Fibroblast of lung (primary cell): ENCODE measurements at places on chromosomes 5 and 9.

- peak; percentile 8 for DNase-seq
Measured at GRCh38 chr9:104094534-104095015, 466 bp downstream of the SMC2 start.

- DNase-seq = no peak
Measured at GRCh38 chr9:78030296-78030552, 1.4 kb downstream of the GNAQ start.

- DNase-seq = peak; percentile 99
Measured at GRCh38 chr5:34660444-34660843, 4.3 kb downstream of the RAI14 start.

DNA sequence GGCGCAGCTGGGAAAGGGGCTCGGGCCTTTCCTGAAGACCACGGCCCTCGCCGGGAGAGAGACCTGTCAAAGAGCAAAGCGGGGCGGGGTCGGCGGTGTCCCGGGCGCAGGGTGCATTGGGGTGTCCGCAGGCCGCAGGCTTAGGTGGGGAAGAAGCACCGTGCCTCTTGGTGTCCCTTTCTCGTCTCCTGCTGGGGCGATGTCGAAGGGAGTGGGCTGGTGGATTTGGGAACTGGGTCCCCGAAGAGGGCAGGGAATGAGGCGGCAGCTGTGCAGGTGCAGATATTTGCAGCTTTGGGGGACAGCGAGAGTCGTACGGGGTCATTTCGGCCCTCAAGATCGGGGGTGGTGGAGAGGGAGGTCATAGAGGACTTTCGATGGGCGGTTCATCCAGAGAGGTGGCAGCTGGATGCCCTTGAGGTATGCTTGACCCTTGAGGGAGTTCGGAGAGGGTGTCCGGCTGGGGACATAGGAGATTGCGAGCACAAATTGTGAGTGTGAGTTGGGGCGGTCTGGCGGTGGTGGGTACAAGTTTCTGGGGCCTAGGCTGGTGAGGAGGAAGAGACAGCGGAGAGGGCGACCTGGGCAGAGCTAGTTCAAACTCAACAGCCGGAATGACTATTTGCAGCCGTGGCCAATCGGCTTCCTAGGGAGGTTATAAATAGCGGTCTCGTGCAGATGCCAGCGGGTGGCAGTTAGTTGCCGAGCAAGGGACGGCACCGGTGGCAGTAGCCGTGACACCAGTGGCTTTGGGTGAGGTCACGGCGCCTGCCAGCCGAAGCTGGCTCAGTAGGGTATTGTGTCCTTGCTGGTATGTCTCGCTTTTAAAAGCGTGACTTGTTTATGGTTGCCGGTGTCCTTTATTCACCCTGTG is 601 bp downstream of the NNT start:
- peak; percentile 34 for DNase-seq

DNA sequence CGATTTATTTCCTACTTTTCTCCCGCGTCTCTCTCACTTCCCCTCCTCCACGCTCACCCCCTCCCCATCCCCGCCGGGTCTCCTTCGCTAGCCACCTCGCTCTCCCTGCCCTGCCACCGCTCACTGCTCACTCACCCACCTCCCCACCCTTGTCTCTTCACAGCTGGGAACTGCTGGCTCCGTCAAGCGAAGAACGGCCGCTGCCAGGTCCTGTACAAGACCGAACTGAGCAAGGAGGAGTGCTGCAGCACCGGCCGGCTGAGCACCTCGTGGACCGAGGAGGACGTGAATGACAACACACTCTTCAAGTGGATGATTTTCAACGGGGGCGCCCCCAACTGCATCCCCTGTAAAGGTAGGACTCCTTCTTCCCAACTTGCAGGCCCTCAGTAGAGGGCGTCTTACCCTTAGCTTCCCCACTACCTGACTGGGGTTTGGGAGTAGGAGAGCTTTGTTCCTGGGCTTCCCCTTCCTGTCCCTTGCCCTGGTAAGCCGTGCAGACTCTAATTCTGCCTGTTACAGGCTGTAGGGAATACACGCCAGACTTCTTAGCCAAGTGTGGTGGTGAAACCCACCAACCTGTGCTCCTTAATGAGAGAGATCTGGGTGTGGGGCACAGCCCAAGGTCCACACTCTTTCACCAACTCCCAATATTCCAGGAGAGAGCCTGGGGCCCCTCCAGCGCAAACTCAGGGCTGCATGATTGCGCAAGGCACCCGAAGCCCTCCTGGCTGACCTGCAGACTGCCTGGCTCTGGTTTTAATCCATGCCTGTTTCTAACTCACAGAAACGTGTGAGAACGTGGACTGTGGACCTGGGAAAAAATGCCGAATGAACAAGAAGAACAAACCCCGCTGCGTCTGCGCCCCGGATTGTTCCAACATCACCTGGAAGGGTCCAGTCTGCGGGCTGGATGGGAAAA is 2.5 kb downstream of the FST start:
- peak; percentile 49 for DNase-seq

- no peak for DNase-seq
Measured at GRCh38 chr5:59272809-59273427, 620.6 kb downstream of the PDE4D start.

DNA sequence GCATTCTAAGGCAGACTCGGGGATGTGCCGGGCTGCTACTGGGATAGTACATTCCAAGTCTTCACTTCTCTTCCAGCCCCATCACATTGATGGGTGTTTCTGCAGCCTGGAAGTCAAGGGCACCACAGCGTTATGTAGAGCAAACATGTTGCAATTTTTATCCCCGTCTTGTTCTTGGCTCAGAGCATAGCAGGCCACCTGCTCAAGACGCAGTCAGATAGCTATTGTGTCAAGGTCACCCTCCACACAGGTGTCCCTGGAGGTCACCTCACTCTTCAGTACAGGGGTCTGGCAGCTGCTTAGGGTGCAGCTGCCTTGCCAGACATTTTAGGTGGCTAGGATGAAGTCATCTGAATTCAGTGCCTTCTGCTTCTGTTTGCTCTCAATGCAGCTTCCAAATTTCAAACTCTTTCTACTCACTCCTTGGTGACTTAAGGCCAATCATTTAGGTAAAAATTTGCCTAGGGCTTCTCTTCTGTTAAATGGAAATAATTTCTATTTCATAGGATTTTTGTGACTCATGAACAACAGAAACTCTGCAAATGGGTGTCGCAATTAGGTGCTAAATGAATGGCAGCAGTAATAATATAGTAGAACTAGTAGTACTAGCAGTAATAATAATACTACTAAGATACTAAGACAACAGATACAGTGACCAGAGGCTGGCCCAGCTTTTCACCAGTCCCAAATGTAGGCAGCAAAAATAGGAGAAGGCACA is 24.3 kb downstream of the KCNV2 start:
- DNase-seq = no peak

DNA sequence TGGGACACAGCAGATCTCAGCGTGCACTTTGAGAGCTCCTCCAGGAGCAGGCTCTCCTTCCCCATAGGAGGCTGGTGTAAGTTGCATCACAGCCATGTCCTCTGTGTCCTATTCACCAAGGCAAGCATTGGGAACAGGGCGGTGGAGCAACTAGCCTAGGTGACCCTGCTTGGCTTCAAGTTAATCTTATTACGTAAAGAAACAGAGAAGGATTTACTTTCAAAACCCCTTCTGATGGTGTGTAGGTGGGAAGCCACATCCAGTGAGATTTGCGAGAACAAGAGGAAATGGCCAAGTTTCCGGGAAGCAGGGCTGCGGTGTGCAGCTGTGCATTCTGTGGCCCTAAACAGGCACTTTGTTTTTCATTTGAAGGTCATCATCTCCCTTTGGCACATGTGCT is 80.2 kb downstream of the TRIO start:
- no peak for DNase-seq

GRCh38 chr9:134592018-134592818 is 49.4 kb upstream of the COL5A1 start:
- DNase-seq = peak; percentile 83

- DNase-seq = no peak
Measured at GRCh38 chr9:75707191-75707590, 183.3 kb upstream of the PCSK5 start.

DNA sequence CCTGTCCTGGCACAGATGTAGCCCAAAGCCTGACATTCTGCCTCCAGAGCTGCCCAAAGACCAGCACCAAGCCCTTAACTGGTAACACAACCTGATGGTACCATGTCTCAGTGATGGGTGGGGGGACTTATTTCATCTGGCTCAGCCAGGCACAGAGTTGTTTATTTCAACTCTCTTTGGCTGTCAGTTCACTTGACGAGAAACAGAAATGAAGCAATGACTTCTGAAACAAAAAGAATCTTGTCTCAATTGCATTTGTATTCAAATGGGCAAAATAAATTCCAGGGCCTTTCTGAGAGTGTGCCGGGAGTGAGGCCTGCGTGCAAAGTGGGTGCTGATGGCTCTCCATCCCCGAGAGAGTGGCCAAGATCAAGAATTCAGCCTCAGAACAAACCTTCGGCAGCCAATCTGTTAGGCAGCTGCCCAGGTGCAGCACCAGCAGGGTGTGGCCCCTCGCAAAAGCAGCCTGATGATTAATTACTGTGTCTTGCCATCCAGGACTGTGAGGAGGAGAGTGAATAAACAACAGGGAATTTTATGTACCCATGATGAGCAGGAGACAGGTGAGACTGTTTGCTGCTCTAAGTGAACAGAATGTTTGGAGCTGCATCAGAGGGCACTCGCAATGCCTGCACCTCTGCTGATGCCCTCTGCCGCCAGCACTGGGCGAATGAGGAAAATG is 238.0 kb downstream of the HSPA4 start:
- DNase-seq = no peak

GRCh38 chr5:172939071-172939470 is 20.2 kb upstream of the RPL26L1 start:
- peak; percentile 30 for DNase-seq

DNA sequence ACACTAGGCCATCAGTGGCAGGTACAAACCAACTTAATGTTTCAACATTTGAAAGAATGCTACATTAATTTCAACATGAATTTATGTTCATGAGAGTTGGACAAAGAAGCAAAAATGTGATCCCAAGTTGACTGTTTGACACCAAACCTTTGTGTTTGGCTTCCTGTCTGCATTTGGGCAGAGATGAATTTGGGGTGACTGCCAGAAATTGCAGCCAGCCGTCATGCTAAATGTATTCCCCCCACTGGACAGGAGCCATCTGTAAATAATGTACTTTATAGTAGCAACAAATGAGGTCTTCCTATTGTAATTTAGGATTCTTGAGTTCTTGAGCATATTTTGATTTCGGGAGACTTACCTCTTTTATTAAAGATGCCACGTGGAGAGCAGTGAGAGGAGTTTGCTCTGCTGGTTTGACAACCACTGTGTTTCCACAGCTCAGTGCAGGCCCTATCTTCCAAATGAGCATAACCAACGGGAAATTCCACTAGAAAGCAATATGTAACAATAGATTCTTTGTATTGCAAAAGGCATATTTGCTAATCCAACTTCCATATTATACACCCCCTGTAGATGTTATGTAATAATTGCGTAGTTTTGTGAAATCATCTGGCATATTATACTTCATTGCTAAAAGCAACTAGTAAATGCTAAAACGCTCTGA is 27.6 kb downstream of the ALDH1A1 start:
- peak; percentile 65 for DNase-seq

DNA sequence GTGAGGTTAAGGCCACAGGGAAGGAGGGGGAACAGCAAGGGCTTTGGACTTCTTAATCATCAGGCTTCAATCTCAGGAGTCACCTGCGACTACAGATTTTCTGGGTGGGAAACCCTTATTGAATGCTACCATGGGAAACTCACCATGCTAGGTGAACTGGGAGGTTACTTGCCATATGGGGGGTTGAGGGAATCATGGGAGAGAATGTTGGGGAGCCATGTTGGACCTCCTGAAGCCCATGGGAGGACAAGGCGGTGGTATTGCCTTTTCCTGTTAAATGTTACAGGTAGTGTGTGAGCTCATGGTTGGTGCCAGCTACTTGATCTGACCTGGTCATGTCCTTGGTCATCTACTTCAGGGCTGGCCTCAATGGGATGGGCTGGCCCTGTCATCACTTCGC is 31.4 kb downstream of the NEUROG1 start:
- no peak for DNase-seq

GRCh38 chr5:35816881-35817521 is 39.7 kb upstream of the IL7R start:
- DNase-seq = no peak

DNA sequence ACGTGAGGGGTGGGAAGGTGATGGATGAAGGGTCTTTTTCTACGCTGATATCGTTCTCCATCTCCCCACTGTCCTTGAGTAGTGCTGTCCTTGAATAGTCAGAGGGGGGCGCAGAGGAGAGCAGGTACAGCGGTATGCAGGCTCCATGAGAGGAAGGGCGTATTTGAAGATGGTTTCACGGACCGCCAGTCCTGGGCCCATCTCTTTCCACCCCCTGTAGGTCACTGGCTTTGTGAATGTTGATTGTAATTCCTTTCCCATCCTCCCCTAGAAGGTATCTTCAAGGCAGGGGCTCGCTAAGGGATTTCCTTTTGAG is 40.8 kb upstream of the DAB2IP start:
- no peak for DNase-seq

- DNase-seq = peak; percentile 7
Measured at GRCh38 chr9:136117291-136117915, 1.3 kb downstream of the TMEM250 start.

DNA sequence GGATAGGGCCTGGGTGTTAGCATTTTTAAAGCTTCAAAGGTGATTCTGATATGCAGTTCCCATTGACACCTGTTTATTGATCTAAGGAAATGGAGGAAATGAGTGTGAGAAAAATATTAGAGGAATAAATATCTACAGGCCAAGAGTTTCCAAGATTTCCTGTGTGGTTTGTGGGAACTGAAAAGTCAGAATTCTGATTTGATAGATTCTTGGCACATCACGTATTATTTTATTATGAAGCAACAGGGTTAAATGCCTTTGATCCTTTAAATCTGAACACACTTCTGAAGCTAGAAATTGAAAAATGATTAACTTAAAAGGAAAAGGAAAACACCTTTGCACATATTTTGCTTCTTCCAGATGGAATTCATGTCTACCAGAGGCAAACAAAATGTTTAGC is 113.7 kb downstream of the CD180 start:
- DNase-seq = peak; percentile 18

DNA sequence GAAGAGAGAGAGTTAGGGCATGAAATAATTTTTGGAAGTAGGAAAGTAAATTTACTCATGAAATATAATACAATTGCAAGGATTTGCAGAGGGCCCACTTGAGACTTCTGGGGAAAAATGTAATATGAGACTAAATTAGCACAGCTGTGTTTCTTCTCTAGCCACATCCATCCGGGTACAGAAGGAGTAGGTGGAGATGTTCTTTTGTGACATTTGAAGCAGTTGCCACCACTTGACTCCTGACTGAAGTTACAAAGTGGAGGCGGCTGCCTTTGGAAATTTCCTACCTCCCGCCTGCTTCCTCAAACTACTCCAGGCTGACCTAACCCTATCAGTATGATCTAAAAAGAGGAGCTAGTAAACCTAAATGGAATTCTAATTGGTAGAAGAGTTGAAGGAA is 58.1 kb upstream of the SHISAL2B start:
- DNase-seq = peak; percentile 75
